RWPE1 (cell line): ENCODE measurements at places on chromosomes 6 and 20.
A peak's percentile ranks its signal among the peaks of the same experiment; 100 is the strongest.

GRCh38 chr6:134826889-134827737 lies 122.8 kb downstream of the ALDH8A1 start:
- DNase-seq: peak; percentile 60

- no peak for DNase-seq
Measured at GRCh38 chr20:32443386-32443974, 85.3 kb downstream of the ASXL1 start.

DNA sequence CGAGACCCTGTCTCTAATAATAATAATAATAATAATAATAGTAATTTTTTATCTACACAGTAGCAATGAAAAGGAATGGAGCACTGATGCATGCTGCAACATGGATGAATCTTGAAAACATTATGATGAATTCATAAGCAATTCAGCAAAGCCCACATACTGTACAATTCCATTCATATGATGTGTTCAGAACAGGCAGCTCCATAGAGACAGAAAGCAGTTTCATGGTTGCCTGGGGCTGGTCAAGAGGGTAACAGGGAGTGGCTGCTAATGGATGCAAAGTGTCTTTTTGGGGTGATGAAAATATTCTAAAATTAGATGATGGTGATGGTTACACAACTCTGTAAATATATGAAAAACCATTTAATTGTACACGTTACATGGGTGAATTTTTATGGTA lies 43.6 kb downstream of the SLC24A3 start:
- DNase-seq: no peak

DNA sequence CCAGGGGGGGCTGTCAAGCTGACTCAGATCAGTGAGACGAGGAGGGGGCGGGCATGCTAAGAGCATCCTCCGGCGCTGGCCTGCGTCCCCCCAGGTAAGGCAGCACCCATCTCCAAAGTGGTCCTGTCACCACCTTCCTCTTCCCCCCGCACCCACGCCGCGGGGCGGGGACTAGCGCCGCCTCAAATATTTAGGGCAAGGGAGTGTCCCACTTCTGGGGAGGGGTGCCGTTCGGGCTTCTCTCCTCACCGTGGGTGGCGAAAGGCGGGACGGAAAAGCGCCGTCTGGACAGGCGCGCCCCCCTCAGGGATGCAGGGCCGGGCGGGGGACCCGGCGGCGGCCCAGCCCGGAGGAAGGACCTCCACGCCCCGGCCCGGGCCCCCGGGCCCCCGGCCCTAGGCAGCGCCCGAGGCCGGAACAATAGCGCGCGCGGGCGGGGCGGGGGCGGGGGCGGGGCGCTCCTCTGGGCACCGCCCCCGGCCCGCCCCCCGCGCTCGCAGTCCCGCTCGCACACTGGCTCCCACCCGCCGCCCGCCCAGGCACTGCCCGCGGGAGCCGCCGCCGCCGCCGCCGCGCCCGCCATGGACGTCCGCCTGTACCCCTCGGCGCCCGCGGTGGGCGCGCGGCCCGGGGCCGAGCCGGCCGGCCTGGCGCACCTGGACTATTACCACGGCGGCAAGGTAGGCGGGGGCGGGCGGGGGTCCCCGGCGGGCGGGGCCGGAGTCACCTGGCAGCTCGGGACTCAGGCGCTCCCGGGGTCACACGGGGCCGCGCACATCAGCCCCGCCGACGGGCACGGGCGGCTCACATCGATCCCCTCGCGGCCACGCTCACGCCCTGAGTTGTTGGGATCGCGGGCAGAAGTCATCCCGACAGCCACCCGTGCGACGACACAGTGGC lies at the start of gene TOX2:
TOX2 (plus strand) TSS at position 542 of the 900 bp plus-strand sequence; CDS start at position 582, 40 bp downstream.
- DNase-seq: peak; percentile 80

- no peak for DNase-seq
Measured at GRCh38 chr20:10855778-10856177, 182.0 kb upstream of the JAG1 start.

DNA sequence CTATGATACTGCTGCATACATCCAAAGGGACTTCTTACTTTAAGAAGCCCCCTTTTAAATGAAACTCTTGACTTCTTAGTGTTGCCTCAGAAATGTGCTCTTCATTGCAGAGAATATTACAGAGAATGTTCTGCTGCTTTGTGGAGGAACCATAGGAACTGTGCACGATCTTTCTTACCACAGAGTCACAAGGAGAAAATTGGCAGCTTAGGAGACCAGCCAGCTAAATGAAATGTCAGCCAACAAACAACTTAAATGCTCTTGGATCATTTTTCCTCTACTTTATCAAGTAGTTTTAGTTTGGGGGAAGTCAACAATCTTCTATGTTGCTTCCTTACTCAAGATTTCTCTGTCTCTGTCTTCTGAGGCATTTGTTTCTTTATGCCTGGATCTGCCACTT lies 125.9 kb upstream of the MLIP start:
- no peak for DNase-seq

DNA sequence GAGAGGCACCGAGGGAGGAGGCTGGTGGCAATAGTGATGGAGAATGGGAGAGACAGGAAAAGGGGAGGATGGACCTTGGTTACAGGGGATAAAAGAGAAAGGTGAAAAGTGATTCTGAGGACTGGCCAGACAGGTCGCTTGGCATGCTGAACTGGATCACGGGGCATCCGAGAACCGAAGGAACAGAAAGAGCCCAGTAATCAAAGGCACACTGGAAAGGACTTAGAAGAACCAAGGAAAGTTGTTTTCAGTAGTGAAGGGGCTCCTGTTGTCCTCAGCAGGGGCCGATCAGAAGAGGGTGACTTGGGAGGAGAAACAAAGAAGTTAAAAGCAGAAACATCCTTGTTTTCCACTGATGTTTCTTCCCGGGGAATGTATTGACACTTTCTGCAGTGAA lies 18.9 kb downstream of the SYTL3 start:
- DNase-seq: no peak
